Activated CD4-positive, alpha-beta T cell treated with anti-CD3 and anti-CD28 coated beads for 1 hour (primary cell): ENCODE measurements at places on chromosomes 3 and 15.

DNA sequence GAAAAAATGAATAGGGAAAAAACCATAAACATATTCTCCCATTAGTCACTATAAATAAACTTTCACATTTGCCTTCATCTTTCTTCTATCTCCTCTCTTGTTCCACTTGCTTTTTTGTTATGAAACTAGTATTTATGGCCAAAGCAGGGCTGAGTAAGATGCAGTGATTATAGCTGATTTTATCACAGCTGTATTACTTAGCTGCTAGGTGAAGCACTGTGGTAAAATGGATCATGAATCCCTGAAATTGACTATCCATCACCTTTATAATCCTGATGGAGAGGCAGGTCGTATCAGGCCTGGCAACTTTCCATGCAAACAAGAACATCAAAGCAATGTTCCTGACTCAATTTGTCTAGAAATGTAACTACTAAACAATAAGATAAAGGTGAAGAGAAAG, 471.6 kb downstream of the TUSC7 start:
- no peak for DNase-seq

DNA sequence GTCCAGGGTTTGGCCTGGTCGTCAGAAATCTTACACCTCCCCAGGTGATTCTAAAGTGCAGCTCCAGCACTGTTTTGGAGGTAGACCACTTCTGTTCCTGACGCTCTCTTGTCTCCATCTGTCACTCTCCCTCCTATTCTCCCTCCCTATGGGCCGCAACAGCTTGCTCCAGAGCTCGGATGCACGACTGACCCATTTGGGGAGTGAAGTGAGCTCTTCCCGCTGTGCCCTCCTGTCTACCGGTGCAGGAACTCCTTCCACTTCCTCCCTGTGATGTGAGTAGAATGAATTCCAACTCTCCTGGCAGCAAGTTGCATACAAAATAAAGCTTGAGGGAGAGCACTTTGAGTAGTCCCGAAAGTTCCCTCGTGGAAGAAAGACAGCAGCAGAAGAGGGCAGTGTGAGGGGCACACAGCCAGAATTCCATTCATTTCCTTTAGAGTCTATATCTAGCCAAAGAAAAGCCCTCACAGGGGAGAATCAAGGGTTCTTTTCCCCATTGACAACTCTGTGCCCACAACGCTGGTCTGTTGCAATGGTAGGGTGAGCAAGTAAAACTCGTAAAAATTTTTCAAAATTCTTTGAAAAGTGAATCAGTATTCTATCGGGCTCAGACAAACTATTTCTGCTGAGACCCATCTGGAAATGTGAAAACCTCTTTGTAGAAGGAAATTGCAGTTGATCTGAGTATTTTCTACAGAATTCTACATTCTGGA, 39.9 kb upstream of the BDH1 start:
- no peak for DNase-seq

- no peak for DNase-seq
Measured at GRCh38 chr3:170467007-170467406, 48.3 kb downstream of the CLDN11 start.

GRCh38 chr15:75069301-75069925, 46.0 kb downstream of the PPCDC start:
- DNase-seq = no peak

GRCh38 chr15:72534523-72534922, 60.4 kb downstream of the ARIH1 start:
- no peak for DNase-seq

DNA sequence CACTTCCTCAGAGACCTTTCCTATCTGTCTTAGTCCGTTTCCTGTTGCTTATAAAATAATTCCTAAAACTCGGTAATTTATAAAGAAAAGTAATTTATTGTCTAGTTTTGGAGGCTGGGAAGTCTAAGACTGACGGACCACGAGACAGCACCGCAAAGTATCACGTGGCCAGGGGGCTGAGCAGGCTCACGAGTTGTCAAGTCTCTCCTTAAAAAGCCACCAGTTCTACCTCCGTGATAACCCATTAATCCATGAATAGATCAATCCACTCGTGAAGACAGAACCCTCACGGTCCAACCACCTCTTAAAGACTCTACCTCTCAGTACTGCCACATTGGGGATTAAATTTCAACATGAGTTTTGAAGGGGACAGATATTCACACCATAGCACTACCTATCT, 821 bp downstream of the LINS1 start:
- DNase-seq = peak; percentile 21

- no peak for DNase-seq
Measured at GRCh38 chr3:30140356-30141075, 465.9 kb upstream of the TGFBR2 start.

- DNase-seq = no peak
Measured at GRCh38 chr15:75900577-75900976, 3.1 kb upstream of the FBXO22 start.

GRCh38 chr3:34012102-34012461, 213.7 kb downstream of the PDCD6IP start:
- no peak for DNase-seq

- DNase-seq = no peak
Measured at GRCh38 chr15:82040390-82040789, 5.4 kb downstream of the MEX3B start.

DNA sequence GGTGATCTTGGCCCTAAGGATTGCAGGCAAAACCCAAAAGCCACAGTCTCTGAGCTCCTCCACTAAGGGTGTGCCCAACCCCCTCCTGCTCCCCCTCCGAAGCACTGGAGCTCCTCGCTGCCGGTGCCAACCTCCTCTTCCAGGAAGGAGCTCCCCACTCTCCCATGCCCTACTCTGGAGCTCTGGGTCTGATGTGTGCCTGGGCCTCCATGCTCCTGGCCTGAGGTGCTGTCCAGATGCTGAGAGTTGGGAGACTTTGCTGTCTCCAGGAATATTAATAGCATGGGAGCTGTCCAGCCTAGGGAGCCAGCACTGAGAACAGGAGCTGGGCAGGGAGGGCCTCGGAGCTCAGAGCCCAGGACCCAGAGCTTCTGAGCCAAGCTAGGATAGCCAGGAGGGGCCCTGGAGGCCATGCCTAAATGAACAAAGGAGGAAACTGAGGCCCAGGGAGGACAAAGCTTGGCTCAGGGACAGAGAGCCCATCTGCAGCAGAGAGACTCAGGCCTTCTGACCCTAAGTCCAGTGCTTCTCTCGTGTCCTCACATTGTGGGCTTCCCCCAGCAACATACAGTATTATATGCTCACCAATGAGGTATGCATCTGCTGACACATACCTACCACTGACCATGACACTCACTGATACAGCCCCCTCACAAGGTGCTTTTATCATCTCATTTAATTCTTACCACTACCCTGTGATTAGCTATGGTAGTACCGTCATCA, 36.9 kb upstream of the HERC1 start:
- DNase-seq = no peak

DNA sequence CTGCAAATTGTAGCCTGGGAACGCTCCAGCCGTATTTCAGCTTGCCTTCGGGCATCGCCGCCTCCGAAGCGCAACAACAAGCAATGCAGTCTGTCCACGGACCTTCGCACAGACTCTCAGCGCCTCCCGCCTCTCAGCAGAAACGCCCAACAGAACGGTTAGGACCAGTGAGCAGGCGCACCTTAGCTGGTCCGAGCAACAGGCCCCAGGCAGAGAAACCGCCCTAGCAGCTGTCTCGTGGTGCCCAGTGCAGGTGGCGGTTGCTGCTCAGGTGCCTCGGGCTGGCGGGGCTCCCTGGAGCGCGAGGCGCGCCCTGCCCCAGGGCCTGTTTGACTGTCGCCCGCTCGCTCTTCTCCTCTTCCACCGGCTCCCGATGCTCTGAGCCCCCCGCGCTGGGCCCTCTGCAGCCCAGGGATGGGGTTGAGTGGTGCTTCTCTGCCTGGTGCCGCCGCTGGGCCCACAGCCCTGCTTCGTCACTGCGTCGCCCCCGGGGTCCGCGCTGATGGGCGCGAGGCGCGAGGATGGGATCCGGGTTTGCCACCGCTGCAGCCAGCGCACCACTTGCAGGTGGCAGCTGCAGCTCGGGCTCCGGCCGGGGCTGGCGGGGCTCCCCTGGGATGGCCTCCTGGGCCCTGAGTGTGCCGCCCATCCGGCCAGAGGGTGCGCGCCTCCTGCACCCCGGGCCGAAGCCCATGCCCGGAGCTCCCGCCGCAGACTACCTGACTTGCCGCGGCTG, 268.4 kb upstream of the FRG2C start:
- no peak for DNase-seq

DNA sequence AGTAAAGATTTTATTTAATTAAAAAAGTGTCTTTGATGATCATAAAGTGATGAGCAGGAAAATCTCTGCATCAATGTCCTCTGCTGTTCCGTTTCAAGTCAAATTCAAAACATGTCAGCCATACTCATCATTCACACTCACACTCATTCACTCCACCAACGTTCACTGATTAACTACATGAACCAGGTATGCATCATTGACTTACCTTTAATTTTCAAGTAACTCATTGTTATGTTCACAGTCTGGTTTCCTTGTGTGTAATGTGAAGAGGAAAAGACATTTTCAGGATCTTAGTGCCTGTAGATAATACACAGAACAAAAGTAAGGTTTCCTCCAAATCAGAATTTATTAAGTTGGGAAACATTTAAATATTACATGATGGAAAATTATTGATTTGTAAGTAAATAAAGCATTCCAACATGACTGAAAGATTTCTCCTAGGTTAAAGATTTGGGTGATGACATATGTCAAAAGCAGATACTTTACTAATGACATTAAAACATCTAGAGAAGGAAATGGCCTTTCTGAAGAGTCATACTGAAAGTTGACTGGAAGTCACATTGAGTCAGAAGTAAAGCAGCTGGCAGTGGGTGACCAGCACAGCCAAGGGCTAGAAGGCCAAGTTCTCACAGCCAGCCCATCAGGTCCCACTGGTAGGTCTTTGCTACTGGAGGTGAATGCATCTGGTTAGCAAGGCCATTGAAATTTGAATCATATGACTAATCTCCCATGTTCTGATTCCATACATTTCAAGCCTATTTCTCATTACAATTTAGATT, 251.9 kb downstream of the CDIN1 start:
- no peak for DNase-seq

- no peak for DNase-seq
Measured at GRCh38 chr15:31300208-31300661, 26.4 kb upstream of the KLF13 start.

DNA sequence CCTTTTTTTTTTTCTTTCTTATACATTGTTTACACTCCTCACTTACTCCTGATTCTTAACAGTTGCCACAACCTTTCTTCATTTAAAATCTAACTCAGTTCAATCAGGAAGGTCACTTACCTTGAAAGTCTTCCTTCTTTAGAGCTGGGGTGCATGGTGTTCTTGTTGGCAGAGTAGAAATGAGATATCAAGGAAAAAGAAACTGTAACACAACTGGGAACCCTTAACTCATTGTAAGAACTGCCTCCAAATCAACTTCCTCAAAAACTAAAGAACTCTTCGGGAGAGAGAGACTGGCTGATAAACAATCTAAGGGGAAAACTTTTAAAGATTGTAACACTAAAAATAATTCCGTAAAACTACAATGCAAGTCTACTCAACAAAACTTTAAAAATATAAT, 1.4 kb upstream of the APPL1 start:
- DNase-seq = no peak

DNA sequence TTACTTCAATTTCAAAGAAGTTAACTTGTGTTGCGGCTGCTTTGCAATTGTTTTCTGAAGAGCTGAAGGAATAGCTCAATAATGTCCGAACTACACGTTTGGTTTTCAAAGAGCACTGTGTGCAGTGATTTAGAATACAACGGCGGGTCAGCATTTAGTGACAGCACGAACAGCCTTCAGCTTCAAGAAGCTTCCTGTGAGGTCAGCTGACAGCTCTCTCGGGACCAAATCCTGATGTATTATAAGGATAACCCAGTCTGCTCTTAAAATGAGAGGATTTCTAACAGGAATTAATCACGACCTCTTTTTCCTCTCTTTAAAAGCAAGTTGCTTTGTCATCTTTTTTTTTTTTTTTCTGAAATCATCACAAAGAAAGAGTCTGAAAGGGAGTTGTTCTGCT, 97.9 kb upstream of the UNC13C start:
- DNase-seq = no peak

DNA sequence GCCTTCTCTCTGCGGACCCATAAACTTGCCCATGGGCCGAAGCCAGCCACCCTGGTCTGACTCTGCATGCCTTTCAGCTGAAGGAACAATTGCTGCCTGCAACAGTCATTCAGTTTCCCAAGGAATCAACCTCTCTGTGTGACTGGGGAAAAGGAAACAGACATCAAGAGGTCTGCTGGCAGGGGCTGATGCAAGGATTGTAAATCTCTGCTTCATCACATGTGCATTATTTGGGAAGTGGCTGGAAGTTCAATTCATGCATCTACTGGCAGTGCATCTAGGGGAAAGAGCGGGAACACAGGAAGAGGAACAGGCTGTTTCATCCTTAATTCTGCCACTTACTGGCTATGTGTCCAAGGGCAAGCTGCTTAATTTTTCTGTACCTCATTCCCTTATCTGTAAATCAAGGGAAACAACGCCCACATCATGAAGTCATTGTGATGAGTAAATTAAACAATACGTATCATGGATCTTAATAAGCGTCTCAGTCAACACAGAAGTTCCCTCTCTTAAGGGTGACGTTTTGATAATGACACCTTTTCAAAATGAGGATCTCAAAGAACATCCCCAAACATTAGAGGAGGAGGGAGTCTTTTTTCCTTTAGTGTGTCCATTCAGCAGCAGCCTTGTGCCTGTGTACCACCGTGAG, 17.4 kb upstream of the ADPGK start:
- no peak for DNase-seq

- no peak for DNase-seq
Measured at GRCh38 chr15:48477795-48478360, 146.6 kb downstream of the DUT start.

DNA sequence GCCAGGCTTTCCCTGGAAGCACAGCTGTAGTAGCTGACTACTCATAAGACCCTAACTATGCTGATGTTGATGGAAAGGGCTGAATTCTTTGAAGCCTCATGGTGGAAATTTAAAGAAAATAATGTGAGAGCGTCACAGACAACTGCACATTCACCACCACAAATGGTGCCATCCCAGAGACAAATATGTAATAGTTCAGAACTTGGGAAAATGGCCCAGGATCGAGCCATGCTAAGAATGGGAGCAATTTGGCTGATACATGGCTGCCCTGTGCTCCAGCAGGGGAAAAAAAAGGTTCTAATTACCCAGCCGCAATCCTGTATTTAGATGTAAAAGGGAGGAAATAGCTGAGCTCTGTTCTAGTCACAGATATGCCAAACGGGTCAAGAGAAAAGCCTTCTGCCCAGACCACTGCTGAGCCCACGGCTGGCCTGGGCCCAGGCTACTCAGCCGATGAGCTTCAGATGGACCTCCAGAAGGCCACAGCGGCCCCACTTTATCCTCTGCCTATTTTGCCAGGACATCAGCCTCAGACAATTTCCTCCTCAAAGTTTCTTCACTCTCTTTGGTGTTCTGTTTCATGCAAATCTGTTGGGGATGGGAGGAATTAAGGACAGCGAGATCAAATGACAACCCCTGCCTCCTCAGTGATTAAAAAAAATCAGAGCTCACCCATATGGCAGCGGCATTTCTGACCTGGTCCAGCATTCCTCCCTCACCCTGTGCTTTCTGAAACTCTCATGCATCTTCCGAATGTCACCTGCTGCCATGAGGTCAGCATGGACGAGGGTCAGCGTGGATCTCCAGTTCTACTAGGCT, 54.5 kb upstream of the MEX3B start:
- no peak for DNase-seq
